ENCODE measurements at places on chromosomes 4 and X.

GRCh38 chrX:68647156-68647957 is at the start of gene STARD8:
STARD8 (plus strand) TSS chrX:68647666; CDS start chrX:68647883, 217 bp downstream.
- no peak for DNase-seq

- no peak for DNase-seq
These were observed 556 bp upstream of the SLC25A43 start for GRCh38 chrX:119398587-119398973.

- DNase-seq: no peak
These were observed 856.6 kb downstream of the GLUD2 start for GRCh38 chrX:121903961-121904360.

DNA sequence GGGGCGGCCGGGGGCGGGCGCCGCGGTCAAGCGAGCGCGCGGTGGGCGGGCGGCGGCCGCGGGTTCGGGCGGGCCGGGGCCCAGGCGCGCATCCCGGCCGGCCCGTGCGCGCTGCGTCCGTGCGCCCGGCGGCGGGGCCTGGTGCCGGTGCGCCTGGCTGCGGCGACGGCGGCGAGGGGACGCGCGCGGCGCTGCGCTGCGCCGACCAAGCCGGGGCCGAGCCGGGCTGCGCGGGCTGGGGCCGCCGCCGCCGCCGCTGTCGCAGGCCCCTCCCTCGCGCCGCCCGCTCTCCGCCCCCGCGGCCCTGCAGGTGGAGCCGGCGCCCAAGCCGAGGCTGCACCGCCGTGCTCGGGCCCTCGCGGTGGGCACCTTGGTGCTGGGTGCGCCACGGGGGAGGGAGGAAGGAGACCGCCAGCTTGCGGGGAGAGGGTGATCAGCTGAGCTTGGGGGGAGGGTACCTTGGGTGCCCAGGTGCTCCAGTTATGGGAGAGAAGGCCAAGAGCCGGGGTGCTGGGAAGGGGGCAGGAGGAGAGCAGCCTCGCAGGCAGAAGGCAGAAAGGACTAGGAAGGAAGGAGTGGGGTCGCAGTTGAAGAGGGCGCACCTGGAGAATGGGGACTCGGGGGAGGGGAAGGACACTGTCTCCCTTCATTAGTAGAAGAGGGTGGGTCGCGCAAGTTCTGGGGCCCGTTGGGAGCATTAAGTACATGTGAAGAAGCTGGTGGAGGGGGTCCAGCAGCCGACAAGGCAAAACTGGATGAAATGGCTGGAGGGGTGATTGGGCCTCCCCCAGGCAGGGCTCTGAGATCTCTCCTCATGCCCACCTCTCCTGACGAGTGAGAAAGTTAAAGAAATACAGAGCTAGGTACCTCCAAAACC is at the start of gene PPP2R2C:
Gene PPP2R2C, minus strand, starts transcription at position 228 of the 877 bp plus-strand sequence. CDS start 385 bp downstream, outside the sequence.
- DNase-seq: no peak

DNA sequence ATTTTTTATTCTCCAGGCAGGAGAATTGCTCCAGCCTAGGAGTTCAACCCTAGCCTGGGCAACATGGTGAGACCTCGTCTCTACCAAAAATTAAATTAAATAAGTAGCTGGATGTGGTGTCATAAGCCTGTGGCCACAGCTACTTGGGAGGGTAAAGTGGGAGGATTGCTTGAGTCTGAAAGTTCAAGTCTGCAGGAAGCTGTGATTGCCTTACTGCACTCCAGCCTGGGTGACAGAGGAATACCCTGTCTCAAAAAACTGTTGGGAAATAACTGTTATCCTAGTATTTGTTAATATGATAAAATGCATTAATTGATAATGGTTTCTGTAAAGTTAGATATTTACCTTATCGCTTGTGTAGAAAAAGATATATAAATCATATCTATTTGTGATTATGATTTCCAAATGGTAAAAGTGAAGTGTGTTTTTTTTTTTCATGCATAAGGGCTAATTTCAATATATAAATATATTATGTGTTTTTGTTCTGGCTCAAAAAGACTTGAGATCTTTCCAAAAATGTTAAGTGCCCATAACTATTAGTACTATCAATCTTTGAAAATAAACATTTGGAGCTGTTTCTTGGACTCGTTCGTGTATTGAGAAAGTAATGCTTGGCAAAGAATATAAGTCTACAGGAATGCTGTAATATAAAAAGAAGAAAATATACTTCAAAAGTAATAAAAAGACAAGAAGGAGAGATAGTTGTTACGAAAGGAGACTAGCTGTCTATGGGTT is 396.6 kb downstream of the ADGRL3 start:
- no peak for DNase-seq

DNA sequence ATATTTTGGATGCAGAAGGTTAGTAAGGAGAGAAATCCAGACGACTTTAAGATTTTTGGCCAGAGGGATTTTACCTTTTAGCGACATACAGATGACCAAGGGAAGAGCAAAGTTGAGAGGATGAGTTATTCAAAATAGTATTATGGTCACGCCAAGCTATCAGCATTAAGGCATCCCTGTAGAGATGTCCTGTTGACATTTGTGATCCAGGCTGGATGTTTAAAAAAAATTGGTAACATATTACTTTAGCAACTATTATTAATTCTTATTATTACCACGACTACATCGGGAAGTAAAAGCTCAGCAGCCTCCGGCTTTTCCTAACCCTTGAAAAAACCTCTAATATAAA is 562 bp upstream of the OSTC start:
- DNase-seq: no peak

DNA sequence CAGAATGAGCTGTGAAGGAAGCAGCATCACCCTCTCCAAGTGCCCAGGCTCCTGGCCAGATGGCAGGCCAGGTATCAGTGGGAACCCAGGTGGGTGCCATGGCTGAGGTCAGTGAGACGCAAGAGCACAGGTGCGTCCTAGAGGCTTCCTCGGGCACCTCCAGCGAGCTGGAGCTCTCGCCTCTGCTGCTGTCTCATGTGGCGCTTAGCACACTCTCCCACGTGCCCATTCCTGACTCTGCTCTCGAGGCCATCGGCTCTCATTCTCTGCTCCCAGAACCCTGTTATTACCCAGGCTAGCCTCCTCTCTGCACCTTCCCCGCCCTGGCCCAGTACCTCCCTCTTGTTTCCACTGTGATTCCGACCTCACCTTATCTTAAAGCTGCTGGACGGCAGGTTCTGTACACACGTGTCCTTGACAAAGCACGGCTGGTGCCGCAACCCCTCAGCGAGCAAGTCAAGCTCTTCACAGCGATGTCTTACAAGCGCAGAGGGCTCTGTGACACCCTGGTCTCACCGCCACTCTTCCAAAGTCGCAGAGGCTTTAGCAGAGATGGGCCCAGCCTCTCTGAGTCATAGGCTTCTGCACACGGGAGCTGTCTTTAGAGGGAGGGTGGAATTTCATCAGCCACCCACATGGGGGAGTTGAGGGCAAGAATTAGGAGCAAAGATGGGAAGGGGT is 15.4 kb upstream of the MSANTD1 start:
- no peak for DNase-seq

- DNase-seq: no peak
These were observed 38.2 kb downstream of the NHS start for GRCh38 chrX:17413228-17413627.

DNA sequence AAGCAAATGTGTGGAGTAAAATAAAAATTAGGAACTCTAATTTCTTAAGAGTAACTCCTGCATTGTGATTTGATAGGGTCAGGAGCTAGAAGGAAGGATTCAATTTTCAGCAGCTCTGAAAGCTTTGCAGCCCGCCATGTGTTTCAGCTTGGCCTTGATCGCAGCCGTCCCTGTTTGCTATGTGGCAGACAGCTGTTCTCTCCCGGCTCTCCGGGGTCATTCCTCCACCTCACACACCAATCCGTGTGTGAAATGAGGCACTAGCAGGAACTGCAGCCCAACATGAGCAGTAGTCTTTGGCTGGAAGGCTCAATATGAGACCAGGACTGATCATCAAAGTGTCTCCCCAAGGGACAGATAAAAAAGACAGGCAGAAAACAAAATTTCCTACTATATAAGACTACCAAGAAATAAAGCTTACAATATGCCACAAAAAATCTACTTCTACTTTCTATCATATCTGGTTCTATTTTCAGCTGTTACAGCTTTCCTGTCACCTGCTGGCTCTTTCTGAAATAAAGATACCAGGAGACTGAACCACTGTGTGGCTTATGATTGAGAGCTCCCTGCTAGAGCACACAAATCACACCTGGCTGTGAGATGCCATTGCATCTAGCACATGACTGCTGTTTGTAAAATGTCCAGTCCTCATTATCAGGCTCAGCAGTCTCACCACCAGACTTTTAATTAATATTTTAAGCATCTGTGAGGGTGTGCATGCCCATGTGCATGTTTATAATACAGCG is 44.1 kb upstream of the SEC24B start:
- no peak for DNase-seq

DNA sequence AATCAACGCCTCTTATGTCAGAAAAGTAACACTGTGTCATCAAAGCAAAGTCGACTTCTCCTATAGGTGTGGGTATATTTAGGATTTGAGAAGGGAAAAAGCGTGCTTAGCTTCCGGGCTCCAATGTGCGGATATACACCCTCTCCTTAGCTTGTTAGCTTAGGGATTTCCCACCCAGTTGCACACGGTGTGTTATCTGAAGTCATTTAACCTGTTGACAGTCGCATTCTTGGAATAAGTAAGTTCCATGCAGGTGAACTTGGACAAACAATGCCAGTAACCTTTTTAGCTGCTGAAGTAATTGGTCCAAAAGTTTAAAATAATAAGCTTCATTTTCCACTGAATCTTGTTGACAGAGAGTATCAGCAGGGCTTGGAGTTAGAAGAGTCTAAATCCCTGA is 113.7 kb downstream of the SHROOM3 start:
- no peak for DNase-seq

DNA sequence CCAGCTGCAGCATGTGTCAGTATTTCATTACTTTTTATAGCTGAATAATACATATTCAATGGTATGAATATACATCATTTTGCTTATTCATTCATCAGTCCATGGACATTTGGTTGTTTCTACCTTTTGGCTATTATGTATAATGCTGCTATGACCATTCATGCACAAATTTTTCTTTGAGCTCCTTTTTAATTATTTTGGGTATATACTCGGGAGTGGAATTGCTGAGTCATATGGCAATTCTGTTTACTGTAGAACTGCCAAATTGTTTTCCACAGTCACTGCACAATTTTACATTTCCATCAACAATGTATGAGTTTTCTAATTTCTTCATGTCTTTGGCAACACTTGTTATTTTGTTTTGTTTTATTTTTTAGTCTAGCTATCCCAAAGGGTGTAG is 405.9 kb upstream of the PITX2 start:
- DNase-seq: no peak

DNA sequence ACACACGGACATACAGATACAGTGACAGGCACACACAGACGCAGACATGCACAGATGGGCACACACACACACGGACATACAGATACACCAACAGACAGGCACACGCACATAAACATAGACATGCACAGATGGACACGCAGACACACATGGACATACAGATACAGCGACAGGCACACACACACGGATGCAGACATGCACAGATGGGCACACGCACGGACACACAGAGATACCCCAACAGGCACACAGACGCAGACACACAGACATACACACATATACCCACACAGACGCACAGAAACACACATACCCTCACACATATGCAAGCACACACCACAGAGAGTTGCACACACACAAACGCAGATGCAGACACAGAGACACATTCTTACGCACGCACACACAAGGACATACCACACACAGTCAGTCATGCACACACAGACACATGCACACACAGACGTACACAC is 24.4 kb upstream of the SLC25A6 start:
- no peak for DNase-seq

DNA sequence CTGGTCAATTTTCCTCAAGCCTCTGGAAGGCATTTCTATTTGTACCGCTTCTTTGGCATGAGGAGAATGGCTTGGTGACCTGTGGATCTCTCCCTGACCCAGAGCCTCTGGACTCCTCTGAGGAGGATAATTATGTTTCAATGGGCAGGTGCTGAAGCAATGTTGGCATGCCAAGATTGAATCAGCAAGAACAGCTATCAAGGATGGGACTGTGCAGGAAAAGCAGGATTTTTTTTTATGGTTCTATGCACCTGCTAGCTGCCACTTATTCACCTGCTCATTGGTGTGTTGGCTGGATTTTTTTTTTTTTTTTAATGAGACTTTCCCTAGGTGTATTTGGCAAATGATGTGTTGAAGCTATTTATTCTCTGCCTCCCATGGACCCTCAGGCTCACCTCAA is 821.2 kb downstream of the RPA4 start:
- DNase-seq: no peak

DNA sequence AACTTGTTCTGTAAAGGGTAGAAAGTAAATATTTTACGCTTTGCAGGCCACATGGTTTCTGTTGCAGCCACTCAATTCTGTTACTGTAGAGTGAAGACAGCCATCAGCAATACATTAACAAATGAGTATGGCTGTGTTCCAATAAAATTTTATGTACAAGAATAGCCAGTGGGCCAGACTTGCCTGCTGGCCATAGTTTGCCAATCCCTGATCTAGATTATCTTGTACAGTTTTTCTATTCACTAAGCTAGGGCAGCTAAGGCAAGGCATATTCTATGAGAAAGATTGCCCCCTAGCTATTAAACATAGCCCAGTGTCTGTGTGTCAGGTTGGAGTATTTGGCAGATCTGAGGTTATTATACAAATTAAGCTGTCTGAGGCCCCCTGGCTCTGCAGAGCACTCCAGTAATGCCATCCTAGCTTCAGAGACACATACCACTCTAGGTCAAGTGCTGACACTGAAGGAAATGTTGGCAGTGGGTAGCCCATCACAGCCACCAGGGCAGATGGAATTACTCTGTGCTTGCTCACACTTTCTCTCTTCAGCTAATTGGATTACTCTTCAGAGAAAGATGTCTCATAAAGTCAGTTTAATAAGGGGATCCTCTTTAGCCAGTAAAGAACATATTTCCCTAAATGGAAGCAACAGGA is 40.7 kb downstream of the MTTP start:
- no peak for DNase-seq

DNA sequence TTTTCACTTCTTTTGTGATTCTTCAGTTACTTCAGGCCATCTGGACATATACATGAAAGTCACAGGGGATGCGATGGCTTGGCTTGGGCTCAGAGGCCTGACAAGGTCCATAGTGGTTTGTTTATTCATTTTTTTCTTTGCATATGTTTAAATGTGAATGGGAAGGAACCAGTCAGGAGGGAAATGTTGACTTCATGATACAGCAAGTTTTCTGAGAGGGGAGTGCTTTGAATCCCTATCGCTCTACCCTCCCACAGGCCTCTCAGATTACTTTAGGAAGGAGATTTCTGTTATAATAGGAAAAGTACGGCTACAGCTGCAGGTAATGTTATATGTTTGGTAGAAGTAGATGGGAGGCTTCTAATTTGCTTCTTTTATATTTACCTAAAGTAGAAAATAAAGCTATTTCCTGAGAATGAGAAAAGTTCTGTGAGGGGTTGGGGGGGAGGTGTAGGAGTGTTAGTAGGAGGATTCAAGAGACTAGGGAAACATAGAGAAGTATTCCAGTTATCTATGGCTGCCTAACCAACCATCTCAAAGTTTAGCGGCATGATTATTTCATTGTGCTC is 322.9 kb downstream of the RAPGEF2 start:
- no peak for DNase-seq

- no peak for DNase-seq
These were observed 59.3 kb upstream of the HS3ST1 start for GRCh38 chr4:11487868-11488544.

- no peak for DNase-seq
These were observed 41.3 kb upstream of the CCKAR start for GRCh38 chr4:26531491-26532116.
